Placental pericyte (primary cell): ENCODE measurements at places on chromosomes 2 and 18. TPM values are rescaled to one million over a fixed set of nuclear protein-coding genes. Genes with fewer than 3 reads are reported as not detected.

HK2 gene
- 49.0 and 188 TPM in 2 replicates for total RNA-seq

CROCC2 gene
- total RNA-seq: not detected in 2 replicates

LCT gene
- not detected in 2 replicates for total RNA-seq

UCN gene
- total RNA-seq: 0.86 and 1.1 TPM in 2 replicates

CCDC138 gene
- total RNA-seq: 3.3 and 6.6 TPM in 2 replicates

KIAA2012 gene
- not detected in 2 replicates for total RNA-seq

UGT1A8 gene
- not detected in 2 replicates for total RNA-seq
